Thymus (tissue), 14 donors: ENCODE measurements at places on chromosomes 4 and X. TPM values are rescaled to one million over a fixed set of nuclear protein-coding genes. Genes with fewer than 3 reads are reported as not detected.

Gene SYTL4
- total RNA-seq, result 0.94 TPM

Gene GPR143
- 1.7 TPM for total RNA-seq

Gene LAP3
- 130 TPM for total RNA-seq

- H3K4me1 ChIP-seq, result no peaks in the 10 kb centered on the region
- no peaks in the 10 kb centered on the region for H3K36me3 ChIP-seq
- H3K27ac ChIP-seq, result no peak overlapping the region
- no peaks in the 10 kb centered on the region for H3K27me3 ChIP-seq
- DNase-seq, result no peak
Measured at GRCh38 chr4:66681962-66682361, 863.3 kb downstream of the CENPC start.

GRCh38 chr4:67880866-67881610 is 2.8 kb downstream of the TMPRSS11D start:
- no peak for DNase-seq
- H3K4me1 ChIP-seq, result no peaks in the 10 kb centered on the region
- no peaks in the 10 kb centered on the region for H3K27me3 ChIP-seq
- H3K27ac ChIP-seq, result no peak overlapping the region
- H3K4me3 ChIP-seq, result no peak overlapping the region

GRCh38 chr4:168124008-168124641 is 31.8 kb downstream of the ANXA10 start:
- H3K4me1 ChIP-seq, result no peaks in the 10 kb centered on the region
- H3K27ac ChIP-seq, result no peak overlapping the region
- no peak overlapping the region for H3K4me3 ChIP-seq
- no peaks in the 10 kb centered on the region for H3K27me3 ChIP-seq

- H3K27ac ChIP-seq, result peak overlapping the region; percentile 82
- peaks cover 20% of the 10 kb centered on the region for H3K36me3 ChIP-seq
- peaks cover 50% of the 10 kb centered on the region for H3K4me1 ChIP-seq
Measured at GRCh38 chrX:107713203-107713542, 62.4 kb downstream of the TSC22D3 start.

DNA sequence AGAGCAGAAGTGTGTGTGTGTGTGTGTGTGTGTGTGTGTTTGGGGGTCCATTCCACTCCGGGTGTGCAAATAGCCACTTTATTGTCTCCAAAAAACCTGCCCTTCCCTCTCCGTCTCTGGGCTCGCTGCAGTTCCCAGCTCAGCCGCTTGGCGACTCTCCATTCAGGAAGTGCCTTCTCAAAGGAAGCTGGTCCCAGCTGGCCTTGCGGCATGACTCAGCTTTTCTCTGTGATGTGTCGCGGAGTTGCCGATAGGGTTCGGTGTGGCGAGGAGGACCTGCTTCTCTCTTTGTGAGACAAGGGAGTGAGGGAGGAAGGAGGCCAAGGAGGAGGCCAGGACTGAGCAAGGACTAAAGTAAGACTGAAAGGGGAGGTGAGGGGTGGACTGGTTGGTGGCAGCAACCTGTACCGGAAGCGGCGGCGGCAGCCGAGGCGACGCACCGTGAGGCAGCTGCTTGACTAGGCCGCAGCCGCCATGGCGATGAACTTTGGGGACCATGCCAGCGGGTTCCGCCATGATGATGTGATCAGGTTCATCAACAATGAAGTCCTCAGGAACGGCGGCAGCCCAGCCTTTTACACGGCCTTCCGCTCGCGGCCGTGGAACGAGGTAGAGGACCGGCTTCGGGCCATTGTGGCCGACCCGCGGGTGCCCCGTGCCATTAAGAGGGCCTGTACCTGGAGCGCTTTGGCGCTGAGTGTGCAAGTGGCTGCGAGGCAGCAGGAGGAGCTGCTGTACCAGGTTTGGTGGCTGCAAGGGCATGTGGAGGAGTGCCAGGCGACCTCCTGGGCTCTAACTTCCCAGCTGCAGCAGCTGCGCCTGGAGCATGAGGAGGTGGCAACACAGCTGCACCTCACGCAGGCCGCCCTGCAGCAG is at the start of gene TEX13C:
Gene TEX13C (plus strand): TSS at position 226 of the 876 bp plus-strand sequence. CDS start 249 bp downstream, at position 475.
- no peaks in the 10 kb centered on the region for H3K27me3 ChIP-seq
- H3K4me3 ChIP-seq, result no peak within 1 kb of the TSS
- H3K36me3 ChIP-seq, result no peaks in the 10 kb centered on the region
- no peak for DNase-seq

GRCh38 chr4:89661173-89661899 is 175.6 kb downstream of the SNCA start:
- H3K27ac ChIP-seq, result no peak overlapping the region
- no peaks in the 10 kb centered on the region for H3K27me3 ChIP-seq
- no peak for DNase-seq
- H3K36me3 ChIP-seq, result no peaks in the 10 kb centered on the region
- H3K4me3 ChIP-seq, result no peak overlapping the region

DNA sequence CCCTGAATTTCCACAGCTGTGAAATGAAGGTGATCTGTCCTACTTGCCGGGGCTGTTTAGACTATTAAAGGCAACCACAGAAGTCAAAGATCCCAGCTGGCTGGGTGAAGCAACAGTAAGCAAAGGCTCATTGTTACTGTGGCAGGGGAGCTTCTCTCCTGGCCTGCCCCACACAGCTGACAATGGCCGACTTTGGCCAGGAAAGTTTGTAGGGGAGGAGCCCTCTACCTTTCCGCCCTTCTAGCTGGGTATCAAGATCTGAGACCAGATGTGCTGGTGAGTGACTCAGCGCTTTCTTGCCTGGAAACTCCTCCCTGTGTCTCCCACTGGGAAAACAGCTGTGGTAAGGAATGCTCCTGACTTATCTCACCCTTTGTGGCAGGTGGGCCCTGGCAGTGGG is 21.1 kb downstream of the RASSF6 start:
- no peak for DNase-seq
- H3K27ac ChIP-seq, result peak overlapping the region; percentile 76
- H3K36me3 ChIP-seq, result peaks cover 39% of the 10 kb centered on the region
- peaks cover 34% of the 10 kb centered on the region for H3K4me1 ChIP-seq
- no peaks in the 10 kb centered on the region for H3K27me3 ChIP-seq
- H3K4me3 ChIP-seq, result peak overlapping the region; percentile 8

- DNase-seq, result no peak
- H3K4me1 ChIP-seq, result no peaks in the 10 kb centered on the region
- H3K4me3 ChIP-seq, result no peak overlapping the region
- H3K36me3 ChIP-seq, result no peaks in the 10 kb centered on the region
- no peaks in the 10 kb centered on the region for H3K27me3 ChIP-seq
Measured at GRCh38 chr4:76821641-76822040, 76.3 kb downstream of the SOWAHB start.

DNA sequence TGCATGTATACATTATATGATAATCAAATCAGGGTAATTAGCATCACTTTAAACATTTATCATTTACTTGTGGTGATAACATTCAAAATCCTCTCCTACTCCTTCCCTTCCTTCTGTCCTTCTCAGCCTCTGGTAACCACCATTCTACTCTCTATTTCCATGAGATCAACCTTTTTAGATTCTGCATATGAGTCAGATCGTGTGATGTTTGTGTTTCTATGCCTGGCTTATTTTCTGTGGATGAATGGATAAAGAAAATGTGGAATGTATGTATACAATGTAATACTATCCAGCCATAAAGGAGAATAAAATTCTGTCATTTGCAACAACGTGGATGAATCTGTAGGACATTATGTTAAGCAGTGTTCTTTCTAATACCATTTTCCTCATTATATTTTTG is 123.9 kb downstream of the NAA11 start:
- no peak for DNase-seq
- H3K27me3 ChIP-seq, result no peaks in the 10 kb centered on the region
- H3K27ac ChIP-seq, result no peak overlapping the region
- no peak overlapping the region for H3K4me3 ChIP-seq

- DNase-seq, result no peak
- H3K4me1 ChIP-seq, result no peaks in the 10 kb centered on the region
- H3K27me3 ChIP-seq, result no peaks in the 10 kb centered on the region
- no peak overlapping the region for H3K27ac ChIP-seq
- no peaks in the 10 kb centered on the region for H3K36me3 ChIP-seq
Measured at GRCh38 chr4:1156069-1156468, 16.3 kb downstream of the SPON2 start.

DNA sequence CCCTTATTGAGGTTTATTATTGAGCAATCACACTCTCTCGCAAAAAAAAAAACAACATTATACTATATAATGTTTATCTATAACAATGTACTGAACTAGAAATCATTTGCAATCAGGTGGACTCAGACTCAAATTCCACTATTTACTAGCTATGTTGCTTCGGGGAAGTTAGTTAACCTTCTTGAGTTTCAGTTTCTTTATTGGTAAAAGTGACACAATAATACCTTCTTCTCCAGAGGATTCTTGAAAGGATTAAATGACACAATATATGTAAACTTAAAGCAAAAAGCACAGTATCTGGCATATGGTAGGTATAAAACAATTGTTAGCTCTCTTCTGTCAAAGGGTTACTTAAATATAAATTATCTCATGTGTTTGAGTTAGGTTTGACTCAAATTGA is 31.5 kb upstream of the HDAC8 start:
- no peak for DNase-seq
- no peak overlapping the region for H3K27ac ChIP-seq
- H3K4me3 ChIP-seq, result no peak overlapping the region
- H3K36me3 ChIP-seq, result no peaks in the 10 kb centered on the region

DNA sequence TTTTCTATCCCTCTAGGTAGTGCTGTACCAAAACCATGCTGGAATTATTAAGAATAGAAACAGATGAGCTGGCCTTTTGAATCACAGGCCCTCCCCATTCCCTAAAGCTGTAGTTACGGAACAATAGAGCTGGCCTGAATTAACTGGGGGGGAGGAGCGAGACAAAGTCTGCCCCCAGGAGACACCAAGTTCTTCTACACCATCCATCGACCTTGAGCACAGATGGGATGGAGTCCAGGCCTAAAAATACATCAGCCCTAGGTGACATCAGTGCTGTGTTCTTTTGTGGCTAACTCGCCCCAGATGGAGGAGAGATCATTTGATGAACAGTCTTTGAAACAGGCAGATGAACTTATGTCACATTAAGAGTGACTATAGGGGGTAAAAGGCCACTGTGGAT is 49.6 kb downstream of the LHFPL1 start:
- no peak for DNase-seq
- no peaks in the 10 kb centered on the region for H3K36me3 ChIP-seq
- no peaks in the 10 kb centered on the region for H3K4me1 ChIP-seq

DNA sequence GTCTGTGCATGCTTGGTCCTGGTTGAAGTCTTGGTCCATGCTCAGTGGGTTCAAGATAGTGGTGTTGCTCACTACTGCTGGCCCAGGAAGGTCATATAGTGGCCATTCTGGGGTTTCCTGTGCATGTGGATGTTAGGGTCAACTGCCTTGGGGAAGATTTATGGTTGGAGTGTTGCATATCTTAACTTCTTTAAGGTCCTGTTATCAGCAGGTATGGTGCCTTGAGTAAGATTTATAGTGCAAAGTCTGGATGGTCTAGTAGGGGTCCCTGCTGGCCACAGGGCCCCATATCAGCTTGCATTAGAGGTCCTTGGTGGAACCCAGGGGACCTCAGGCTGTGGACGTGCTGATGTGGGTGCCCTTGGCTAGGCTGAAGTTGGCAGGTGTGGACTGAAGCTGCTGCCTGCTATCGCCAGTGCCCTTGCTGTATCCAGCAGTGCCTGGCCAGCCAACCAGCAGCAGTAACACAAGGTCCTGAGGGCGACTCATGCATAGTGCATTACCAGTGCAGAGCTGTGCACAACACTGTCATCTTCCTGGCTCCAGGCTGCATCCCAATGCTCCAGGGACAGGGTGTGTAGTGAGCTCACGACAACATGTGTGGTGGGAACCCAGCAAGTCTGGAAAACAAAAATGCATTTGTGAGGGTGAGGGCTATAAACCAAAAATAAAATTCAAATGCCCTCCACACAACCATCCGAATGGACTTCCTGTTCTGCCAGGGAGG is 61.0 kb downstream of the BEX3 start:
- DNase-seq, result no peak
- H3K27ac ChIP-seq, result no peak overlapping the region
- no peaks in the 10 kb centered on the region for H3K4me1 ChIP-seq
- no peaks in the 10 kb centered on the region for H3K27me3 ChIP-seq
- no peaks in the 10 kb centered on the region for H3K36me3 ChIP-seq
- H3K4me3 ChIP-seq, result no peak overlapping the region

DNA sequence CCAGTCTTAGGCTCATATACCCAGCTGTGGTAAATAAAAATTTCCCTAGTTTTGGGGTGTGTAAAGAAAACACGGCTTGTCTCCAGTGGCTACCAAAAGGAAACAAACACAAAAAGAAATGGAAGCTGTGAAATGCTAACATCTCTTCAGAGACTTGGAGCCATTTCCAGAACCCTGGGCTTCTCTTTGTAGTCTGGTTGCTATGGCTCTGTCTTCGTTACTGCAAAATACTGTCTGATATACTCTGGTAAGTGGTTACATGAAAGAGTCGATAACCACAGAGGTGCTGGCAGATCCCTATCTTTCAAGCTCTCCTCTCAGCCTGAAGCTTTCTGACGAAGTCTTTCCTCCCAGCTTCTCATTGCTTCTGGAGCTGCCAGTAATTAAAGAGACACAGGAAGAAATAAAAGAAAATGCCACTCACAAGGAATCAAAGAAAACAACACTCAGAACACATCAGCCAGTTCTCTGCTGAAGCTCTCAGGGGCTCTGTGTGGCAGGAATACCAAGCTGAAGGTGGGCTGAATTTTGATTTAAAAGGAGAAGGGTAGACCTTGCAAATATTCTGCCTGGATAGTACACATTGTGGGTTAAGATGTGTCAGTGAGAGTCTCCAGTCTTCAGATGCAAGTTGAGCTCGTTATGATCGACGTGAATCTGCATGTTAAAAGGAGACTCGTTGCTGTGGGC is 107.6 kb upstream of the FAM9C start:
- H3K27ac ChIP-seq, result no peak overlapping the region
- H3K4me1 ChIP-seq, result peaks cover 10% of the 10 kb centered on the region
- H3K27me3 ChIP-seq, result no peaks in the 10 kb centered on the region

DNA sequence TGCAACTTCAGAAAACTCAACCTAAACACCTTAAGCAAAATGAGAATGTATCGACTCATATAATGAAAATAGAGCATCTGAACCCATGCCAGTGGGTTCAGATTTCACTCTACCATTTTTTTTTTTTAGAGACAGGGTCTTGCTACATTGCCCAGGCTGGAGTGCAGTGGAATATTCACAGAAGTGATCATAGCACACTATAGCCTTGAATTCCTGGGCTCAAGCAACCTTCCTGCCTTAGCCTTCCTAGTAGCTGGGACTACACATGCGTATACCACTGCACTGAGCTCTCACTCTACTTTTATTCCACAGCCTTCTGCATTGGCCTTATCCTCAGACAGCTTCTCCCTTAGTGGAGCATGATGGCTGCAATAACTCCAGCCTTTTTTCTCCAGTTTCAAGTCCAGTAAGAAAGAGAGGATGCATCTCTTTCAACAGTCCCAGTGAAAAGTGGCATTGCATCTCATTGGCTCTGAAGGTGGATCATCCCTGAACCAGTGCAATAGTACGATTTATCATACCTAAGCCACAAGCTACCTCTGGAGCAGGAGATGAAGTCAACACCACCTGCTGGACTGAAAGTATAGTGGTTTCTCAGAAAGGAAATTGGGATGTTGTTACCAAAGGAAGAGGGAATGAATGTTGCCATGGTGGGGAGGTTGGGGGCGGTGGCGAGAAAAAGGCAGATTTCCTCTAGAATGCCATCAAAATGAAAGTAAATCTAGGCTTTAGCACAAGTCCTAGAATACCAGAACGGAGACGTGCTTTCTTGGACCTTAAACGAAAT is 2.0 kb upstream of the SOD3 start:
- DNase-seq, result no peak
- no peaks in the 10 kb centered on the region for H3K36me3 ChIP-seq
- H3K27me3 ChIP-seq, result no peaks in the 10 kb centered on the region
